HS-27A (cell line): ENCODE measurements at places on chromosomes 12 and 14.

GRCh38 chr12:75628916-75629315 lies 117.5 kb upstream of the KRR1 start:
- DNase-seq, result no peak

- DNase-seq, result no peak
Observed at GRCh38 chr12:100741084-100741711, 53.4 kb upstream of the ANO4 start.

DNA sequence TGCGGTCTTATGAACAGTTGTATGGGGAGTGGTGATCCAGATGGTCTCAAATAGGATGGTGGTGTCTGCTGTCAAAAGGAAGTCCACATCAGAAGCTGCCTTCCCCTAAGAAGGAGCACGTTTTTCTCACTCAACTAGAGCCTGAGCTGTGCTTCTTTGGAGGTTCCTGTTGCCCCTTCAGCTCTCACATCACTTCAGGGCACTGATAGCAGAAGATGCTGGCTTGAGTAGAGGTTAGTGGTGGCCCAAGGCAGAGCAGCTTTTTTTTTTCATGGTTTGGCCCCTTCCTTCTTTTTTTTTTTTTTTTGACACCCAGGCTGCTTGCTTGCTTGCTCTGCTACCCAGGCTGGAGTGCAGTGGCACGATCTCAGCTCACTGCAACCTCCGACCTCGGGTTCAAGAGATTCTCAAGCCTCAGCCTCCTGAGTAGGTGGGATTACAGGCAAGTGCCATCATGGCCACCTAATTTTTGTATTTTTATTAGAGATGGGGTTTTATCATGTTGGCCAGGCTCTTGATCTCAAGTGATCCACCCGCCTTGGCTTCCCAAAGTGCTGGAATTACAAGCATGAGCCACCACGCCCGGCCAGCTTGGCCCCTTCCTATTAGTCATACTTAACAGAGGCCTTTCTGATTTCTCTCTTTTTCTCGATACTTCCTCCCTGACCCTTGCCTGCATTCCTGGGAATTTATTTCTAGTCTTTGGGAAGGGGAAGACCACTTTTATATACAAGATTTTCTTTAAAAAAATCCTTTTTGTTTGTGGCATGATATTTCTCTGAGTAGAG lies 31.6 kb downstream of the KLRD1 start:
- DNase-seq, result no peak

DNA sequence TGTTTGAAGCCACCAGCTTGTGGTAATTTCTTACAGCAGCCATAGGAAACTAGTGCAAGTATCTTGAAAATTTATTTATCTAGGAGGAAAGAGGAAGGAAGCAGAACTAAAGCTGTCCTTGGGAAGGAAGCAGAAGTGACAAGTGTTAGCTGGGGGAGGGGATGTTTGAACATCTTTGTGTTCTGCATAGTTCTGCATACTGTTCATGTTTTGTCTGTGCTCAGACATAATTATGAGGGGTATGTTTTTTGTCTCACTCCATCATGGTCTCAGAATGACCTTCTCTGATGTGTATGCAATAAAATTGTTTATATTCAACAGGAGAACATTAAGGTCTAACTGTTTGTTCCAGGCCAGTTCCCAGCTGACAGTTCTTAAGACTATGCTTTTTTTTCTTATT lies 606.5 kb downstream of the GALC start:
- no peak for DNase-seq

GRCh38 chr12:126343321-126343720 lies 1278.1 kb downstream of the AACS start:
- no peak for DNase-seq

DNA sequence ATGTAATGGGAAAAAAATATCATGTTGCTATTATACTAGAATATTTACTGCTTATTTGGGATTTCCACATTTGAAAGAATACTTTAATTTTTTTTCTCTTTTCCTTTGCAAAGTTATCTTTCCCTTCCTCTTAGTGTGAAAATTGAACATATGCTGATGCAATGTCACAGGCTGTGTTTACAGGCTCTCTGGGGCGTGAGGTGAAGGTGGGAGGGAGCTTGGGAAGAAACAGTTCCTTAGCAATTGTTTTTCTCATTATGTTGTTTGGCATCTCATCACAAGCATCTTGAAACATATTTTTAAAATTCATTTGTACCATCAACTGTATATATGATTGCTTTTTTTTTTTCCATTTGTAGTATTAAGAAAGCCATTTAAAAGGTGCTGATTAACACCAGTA lies 47.9 kb upstream of the NAV3 start:
- DNase-seq, result no peak

GRCh38 chr12:52896190-52897100 lies 8.4 kb downstream of the KRT8 start:
- no peak for DNase-seq

- no peak for DNase-seq
Observed at GRCh38 chr12:86658303-86658702, 402.1 kb upstream of the MGAT4C start.

- no peak for DNase-seq
Observed at GRCh38 chr12:38788106-38788505, 117.3 kb downstream of the CPNE8 start.

DNA sequence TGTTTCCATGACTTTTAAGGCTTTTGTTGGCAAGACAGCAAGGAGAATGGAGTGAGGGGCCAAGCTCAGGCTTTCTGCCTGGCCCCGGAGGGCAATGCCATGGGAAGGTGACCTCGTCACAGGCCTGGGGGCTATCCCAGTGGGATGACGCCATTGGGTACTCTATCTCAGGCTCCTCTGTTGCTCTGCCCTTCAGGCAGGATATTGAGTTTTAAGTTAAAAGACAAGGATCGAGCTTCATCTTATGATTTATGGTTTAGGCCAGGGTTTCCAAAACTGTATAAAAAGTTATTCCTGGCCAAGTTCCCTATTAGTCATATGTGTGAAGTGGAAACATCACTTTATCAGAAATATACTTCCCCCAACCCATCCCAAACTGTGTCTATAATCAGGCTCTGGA lies 127.7 kb downstream of the ZFP36L1 start:
- no peak for DNase-seq

GRCh38 chr12:106090591-106091445 lies 47.9 kb downstream of the NUAK1 start:
- DNase-seq, result no peak

GRCh38 chr12:93980711-93981110 lies 167.7 kb upstream of the PLXNC1 start:
- DNase-seq, result no peak

DNA sequence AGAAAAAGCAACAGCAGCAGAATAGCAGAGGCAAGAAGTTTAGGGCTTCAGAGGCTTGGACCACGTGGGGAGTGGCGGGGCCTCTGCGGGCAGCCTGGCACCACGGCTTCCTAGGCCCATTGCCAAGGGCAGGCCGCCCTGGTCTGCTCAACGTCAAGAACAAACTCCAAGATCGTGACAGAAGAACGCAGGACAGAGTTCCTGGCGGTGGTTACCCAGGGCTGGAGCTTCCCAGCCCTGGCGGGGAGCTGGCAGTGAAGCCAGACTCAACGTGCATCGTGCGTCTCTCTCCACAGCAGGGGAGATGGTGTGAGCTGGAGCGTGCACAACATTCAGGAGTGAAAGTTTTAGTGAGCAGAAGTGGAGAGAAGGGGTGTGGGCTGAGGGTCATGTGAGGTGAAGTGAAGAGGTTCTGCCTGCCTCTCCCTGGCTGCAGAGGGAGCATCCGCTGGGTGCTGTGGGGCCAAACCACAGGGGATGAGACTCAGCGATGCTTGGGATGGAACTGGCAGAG lies 13.9 kb upstream of the CACNA2D4 start:
- DNase-seq, result no peak

DNA sequence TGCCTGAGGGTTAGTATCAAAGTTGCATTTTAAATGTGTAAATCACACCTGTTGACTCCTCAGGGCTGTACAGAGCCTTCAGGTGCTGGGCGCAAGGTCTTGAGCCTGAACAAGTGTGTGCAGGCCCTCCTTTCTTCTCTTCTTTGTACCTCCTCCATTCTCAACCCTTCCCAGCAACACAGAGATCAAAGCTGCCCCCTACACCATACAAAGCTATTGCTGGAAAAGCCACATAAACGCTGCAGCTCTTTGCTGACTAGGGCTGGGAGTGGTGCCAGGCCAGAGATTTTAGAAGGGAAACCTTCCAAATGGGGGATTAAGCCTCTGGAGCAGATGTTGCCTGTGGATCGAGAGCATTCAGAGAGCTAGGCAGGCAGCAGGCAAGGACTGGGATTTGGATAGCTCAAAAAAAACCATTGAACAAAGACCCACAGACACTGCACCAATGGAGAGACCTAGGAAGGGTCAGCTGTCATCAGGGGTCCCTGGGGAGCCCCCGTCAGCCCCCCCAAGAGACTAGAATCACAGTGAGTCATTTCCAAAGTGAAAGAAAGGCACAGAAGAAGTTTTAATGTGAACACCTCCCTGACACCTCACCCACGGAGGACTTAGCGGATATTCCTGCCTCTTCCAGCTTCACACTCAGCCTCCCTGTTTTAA lies 18.2 kb upstream of the SUSD6 start:
- no peak for DNase-seq

DNA sequence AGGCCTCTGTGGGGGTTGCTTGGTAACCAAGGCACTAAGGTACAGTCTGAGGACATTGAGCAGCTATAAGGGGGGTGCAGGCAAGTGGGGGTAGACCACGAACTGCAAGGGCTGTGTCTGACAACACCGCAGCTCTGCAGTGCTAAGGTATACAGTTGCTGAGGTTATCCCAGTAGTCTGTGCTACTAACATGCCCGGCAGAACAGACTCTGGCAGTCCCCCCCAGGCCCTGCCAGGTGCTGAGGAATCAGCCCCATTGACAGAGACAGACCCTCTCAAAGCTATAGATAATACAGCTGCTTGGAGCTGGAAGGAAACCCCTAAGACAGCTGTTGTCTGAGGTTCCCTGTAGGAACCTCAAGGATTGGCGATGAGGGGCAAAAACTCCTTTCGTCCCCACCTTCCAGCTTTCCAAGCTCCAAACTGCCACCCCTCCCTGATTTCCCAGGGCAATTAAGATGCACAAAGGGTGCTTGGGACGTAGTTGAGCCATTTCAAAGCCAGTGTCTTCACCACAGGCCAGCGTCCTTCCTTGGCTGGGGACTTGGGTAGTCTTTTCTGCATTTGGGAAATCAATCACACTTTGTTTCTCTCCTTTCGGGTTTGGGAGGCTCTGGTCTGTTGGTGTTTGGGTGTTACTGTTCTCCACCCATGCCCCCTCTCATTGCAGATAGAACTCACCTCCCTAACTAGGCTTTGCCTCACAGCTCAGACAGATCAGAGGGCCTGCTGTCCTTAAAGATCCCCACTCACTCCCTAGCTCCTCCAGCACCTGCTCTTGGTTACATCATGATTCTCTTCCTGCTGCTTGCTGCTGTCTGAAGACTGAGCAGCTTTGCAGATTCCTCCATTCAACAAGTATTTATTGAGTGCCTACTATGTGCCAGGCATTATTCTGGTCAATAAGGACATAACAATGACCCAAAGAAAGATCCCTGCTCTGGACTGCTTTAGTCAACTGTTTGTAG lies 2.0 kb upstream of the MYH7 start:
- no peak for DNase-seq

- no peak for DNase-seq
Observed at GRCh38 chr14:105939810-105940508, 413.6 kb downstream of the TMEM121 start.

DNA sequence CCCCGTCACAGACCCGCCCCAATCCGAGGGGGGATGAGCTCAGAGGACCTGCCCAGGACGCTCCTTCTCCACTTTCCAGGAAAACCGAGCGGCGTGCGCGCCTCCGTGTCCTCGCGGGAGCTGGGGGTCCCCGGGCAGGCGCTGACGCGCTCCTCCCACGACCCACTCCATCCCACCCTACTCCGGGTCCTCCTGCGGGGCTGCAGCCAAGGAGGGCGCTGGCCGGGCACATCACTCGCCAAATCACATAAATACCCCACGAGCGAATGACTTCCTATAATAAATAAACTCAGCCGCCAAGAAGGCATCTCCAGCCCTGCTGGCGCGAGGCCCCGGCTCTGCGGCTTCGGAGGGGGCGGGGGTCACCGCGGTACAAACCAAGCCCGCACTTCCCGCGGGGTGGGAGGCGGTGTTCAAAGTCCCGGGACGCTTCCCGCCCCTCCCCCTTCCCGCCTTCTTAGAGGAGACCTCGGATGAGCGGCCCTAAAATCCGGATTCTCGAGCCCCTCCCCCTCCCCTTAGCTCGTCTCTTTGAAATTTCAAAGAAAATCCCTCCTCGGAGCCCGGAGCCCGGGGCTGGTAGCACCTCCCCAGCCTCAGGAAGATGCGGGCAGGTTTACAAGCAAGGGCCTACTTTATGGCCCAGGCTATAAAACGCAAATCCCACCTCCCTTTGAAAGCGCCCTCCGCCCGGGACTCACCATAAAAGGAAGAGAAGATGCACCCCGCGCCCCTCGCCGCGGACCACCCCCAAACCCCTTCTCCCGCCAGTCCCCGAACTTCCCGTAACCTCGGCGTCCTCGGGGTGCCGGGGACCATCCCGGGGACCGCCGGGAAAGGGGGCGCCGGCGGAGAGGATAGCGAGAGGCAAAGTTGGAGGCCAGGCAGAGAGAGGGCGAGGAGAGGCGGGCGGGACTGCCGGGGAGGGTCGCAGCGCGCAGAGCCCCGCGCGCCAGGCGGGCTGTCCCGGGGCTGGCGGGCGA lies 712 bp upstream of the FZD10 start:
- DNase-seq, result no peak

GRCh38 chr12:56722832-56723231 lies 2.3 kb downstream of the NACA start:
- no peak for DNase-seq

- no peak for DNase-seq
Observed at GRCh38 chr12:57816001-57816854, 2.3 kb downstream of the AVIL start.

DNA sequence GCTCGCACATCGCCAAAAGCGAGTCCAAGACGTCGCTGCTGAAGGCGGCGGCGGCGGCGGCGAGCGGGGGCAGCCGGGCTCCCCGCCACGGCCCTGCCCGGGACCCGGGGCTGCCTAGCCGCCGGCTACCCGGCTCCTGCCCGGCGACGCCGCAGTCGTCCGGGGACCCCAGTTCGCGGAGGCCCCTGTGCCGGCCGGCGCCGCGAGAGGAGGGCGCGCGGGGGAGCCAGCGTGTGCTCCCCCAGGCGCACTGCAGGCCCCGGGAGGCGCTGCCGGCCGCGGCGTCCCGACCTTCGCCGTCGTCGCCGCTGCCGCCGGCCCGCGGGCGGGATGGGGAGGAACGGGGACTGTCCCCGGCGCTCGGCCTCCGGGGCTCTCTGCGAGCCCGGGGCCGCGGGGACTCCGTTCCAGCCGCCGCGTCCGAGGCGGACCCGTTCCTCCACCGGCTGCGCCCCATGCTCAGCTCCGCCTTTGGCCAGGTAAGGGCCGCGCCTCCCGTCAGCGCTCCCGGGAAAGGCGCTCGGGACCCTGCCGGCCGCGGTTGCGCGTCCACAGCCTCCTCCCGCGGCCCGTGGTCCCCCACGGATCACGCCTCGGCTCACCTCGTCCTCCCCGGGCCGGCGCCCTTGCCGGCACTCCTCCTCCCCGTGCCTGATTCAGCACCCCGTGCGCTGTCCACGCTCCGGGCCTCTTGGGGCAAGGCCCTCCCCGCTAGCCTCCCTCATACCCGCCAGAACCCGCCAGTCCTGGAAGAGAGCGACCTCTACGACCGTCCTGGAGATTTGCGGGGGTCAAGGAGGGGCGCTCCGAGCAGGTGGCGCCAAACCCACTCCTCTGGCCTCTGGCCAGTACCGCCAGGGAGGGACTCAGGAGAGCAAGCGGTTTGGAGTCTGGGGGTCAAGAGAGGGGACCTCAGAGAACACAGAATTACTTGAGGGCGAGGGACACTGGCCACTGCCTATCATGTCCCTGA lies 721 bp downstream of the CABP1 start:
- DNase-seq, result no peak

- no peak for DNase-seq
Observed at GRCh38 chr14:80906946-80907345, 34.6 kb downstream of the CEP128 start.
